ENCODE measurements at places on chromosomes 4 and X.
A peak's percentile ranks its signal among the peaks of the same experiment; 100 is the strongest.

DNA sequence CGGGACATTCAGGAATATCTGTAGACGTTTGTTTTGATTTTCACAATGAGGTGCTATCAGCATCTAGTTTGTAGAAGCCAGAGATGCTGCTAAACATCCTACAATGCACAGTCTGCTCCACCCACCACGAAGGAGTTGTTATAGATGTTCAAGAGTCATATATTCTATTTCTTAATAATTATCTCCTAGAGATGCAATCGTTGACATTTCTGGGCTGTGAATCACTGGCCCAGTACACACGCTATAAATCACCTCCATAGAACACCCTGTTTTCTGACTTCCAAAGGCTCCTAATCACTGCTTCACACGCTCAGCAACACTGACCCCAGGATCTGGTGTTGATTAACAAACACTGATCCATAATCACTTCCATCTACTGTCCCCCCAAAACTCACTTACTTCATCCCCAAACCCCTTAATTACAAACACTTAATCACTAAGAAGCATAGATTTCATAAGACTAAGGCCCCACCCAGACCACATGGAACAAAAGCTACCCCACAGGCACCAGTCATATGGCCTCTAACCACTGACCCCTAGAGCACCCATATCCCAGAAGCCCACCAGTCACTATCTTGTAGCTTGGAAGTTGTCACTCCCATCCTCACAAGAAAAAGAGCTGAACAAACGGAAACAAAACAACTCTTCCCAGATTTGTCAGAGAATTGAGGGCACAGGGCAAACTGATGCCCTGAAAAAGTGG lies 31.7 kb upstream of the ZNF41 start:
- peak; percentile 18 for DNase-seq

DNA sequence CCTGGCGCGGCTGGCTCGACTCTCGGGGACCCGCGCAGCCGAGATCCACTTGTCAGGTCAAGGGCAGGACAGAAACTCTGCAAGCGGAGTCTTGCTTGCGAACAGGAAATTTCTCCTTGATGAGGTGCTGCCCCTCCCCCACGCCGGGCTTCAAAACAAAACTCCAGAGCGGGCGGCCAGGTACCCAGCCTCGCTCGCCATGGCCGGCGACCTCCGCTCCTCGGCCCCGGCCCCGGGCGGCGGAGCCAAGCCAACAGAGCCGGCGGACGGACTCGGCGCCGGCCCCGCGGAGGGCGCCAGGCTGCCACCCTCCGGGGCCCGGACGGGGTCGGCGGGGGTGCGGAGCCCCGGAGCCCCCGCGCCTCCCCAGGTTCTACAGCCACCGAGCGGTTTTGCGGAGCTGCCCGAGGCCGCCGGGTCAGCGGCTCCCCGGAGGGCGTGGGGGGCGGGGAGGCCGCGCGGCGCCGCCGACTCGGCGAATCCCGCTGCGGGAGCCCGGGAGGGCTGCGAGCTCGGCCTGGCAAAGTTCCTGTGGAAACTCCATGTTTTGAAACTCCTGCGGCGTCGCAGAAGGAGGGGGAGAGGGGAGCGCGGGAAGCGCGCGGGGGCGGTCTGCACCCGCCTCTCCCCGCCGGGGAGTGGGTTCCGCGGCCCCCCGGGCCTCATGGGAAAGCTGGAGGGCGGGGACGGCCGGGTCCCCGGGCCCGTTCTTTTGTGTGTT lies 11.7 kb upstream of the BCOR start:
- peak; percentile 53 for DNase-seq

GRCh38 chr4:100780126-100780525 lies 262.3 kb upstream of the EMCN start:
- no peak for DNase-seq

DNA sequence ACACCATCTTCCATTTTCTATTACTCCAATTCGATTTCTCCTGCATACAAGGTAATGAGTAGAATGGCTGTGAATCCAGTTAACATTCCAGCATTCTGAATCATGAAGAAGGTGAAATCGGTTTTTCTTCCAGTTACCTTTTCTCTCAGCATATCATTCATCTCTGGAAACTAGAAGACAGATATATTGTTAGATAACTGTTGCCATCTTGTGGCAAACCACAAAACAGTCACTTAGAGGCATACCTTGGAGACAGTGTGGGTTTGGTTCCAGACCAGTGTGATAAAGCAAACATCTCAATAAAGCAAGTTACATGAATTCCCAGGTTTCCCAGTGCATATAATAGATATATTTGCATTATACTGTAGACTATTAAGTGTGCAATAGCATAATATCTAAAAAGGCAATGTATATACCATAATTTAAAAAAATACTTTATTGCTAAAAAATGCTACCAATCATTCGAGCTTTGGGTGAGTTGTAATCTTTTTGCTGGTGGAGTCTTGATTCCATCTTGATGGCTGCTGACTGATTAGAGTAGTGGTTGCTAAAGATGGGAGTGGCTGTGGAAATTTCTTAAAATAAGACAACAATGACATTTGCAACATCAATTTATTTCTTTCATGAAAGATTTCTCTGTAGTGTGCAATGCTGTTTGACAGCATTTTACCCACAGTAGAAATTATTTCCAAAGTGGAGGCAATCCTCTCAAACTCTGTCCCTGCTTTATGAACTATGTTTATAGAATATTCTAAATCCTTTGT lies 82.1 kb downstream of the SLC39A8 start:
- peak; percentile 44 for DNase-seq

DNA sequence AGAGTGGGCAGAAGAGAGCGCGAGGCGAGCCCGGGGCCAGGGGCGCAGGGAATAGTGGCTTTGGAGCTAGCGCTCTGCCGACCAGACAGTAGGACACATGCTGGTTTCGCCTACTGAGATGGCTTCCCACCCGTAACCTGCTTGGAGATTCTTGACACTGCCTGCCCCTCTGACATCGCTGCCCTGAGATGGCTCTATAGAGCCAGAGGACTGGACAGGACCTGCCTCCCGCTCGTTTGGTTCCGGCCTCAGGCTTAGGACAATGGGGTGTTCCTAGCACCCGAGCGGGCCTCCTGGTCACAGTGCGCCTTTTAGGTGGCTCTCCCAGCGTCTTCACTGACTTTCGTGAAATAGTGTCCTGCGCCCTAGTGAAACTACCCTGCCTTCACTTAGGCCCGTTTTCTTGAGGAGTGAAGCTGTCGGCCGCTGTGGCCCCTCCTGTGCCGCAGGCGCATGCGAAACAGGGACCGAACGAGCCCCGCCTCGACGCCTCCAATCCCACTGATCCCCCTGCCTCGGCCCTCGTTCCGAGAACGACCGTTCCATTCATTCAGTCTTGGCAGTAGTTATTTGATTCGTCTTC lies 608 bp downstream of the TAF1 start:
- DNase-seq, result peak; percentile 9

DNA sequence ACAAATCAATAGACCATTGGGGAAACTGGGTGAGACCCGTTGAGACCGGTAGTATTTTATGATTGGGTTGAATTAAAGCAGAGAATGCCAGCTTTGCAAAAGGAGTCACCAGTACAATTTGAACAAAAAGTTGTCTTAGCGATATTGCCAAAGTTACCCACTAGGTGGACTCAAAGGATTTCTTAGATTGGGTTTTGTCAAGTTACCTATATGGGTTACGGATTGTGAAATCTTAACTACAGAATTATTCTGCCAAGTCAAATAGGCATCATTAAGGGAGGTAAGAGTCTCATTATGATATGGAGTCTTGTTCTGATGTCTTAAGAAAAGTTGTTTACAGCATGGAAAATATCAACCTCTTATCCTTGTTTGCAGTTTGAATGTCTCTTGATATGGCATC lies 15.0 kb upstream of the CT47A1 start:
- DNase-seq, result peak; percentile 2

- peak; percentile 4 for DNase-seq
These were observed 126.6 kb downstream of the PPP4R3C start for GRCh38 chrX:27336466-27337091.

DNA sequence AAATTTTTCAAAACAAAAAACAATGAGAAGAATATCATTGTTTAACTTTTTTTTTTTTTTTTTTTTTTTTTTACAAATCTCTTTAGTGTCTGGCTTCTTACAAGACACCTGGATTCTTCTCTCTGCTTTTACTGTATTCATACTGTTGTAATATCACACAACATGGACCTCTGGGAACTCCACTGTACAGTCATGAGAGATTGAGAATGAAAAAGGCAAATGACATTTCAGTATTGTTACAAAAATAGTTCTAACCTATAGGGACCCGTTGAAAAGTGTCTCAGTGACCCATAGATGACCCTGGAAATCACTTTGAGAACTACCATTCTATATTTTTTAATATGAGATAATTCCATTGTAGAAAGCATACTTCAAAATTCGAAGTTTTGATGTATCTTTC lies 124.4 kb downstream of the SLIT2 start:
- no peak for DNase-seq

GRCh38 chr4:3660928-3661515 lies 105.2 kb upstream of the ADRA2C start:
- no peak for DNase-seq

DNA sequence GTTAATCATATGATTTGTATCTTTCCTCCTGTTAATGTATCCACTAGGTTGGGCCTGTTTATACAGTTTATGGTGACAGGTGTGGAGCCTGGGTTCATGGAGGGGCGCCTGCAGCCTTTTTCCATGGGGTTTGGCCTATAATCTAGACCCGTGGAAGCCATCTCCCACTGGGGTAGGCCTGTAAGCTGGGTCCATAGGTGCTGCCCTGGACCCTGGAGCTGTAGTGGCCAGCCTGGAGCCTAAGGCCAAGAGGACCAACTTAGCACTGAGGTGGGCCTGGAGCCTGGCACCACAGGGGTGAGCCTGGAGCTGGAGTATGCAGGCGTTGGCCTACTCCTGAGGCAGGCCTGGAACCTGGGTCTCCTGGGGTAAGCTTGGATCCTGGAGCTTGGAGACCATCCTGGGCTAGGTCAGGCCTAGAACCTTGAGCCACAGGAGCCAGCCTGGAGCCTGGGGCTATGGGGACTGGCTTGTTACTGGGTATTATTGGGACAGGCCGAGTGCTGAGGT lies 249.4 kb upstream of the HTR2C start:
- no peak for DNase-seq

DNA sequence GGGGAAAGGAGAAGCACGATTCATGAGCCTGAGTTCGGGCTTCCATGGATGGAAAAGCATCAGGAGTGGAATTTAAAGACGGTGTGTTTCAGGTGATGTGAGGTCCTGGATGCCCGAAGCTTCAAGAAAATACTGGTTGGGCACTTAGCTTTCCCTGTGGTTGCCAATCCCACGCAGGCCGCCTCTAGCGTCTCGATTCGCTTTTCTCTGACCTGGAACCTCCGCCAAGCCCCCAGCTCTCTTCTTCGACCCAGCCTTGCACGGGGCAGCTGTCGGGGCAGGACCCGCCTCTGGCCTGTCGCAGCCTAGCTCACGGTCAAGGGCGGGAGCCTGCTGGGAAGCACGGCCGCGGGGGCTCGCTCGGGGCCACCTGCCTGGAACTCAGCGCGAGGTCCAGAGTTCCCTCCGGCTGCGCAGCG lies 308 bp upstream of the TLR2 start:
- no peak for DNase-seq

GRCh38 chr4:70948665-70949260 lies 44.7 kb upstream of the DCK start:
- no peak for DNase-seq

GRCh38 chr4:8275548-8275910 lies 6.0 kb downstream of the HTRA3 start:
- DNase-seq, result no peak

DNA sequence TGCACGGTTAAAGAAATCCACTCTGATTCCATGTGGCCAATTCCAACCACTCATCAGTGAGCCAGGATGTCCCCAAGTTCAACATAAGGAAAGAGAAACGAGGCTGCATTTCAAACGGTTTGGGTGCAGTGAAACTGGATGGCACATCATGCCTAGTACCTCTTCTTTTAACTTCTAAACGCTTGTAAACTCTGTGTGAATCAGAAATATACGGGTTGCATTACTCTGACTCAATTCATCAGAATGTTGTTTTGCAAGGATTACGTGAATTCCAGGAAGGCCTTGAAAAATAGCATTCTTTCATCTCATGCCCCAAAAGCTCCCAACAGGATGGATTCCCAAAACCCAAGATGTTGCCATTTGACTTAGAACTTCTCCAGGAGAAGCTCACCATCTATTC lies 270.4 kb downstream of the LDB2 start:
- peak; percentile 39 for DNase-seq

GRCh38 chr4:123747016-123747415 lies 350.4 kb downstream of the SPRY1 start:
- no peak for DNase-seq

GRCh38 chrX:74231625-74232024 lies 72.4 kb upstream of the ZCCHC13 start:
- DNase-seq, result no peak

- peak; percentile 18 for DNase-seq
These were observed 96.2 kb upstream of the CCSER1 start for GRCh38 chr4:90030953-90031352.

DNA sequence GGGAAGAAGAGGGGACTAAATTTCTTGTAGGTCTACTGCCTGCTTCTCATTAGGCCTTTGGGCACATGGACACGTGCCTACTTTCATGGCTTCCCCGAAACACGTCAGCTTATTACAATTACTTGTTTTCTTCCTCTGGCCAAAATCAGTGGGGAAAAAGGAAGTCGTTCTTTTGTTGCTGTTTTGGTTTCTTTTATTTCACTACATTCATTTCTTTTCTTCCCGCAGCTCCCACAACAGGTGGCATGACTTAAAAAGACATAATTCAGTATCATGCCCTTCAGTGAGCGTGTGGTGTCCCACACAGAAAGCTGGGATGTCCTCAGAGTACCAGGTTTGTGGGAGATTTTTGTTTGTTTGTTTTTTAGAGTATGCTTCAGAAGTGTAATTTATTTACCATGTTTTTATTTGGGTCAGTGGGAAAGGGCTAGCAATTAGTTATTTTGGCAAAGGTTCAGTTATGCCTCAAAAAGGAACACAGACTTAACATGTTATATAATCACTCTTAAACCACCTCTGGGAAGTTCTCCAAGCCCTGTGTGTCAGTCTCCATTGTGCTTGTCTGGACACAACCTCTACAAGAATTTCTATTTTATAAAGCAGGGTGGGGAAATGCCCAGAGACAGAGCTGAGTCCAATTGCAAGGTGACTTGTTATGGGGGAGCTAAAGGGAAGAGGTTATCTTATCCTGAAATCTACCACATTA lies 44.2 kb upstream of the SPRY1 start:
- no peak for DNase-seq

GRCh38 chr4:145839151-145839550 lies 99.5 kb downstream of the ZNF827 start:
- no peak for DNase-seq

DNA sequence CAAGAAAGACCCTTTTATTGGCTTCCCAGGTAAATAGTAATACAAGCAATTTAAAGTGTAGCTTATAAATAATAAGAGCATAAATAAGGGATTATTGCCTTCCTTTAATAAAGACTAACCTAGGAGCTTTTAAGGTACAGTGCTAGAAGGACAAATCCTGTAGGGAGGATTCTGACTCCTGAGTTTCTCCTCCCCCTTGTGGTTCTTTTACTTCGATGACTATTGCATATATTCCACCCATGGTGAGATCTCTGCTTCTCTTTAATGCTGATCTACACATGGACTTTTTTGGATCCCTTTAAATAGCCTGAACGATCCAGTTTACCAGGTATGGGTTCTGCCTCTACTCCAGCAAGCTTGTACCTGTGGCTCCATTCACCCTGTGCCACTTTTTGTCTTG lies 2.5 kb downstream of the GALNT7 start:
- peak; percentile 16 for DNase-seq

All from urothelium cell line (cell line).